ENCODE measurements at places on chromosomes 12 and 14.

DNA sequence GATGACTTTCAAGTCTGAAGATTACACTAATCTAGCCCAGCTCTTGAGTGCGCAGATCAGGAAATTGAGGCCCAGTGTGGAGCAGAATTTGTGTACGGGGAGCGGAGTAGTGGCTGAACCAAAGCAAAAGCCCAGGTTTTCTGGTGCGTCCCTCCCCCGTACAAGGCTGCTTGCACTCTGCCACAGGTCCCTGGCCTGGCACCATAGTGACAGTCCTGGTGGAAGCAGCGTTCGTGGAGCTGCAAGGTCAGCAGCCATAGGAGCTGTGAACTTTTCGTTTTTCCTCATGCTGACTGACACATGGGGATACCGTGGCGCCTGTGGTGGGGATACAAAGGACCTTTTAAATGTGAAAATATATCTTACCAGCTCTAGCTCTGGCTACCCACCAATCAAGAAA is 1.7 kb downstream of the EVL start:
- DNase-seq: no peak

DNA sequence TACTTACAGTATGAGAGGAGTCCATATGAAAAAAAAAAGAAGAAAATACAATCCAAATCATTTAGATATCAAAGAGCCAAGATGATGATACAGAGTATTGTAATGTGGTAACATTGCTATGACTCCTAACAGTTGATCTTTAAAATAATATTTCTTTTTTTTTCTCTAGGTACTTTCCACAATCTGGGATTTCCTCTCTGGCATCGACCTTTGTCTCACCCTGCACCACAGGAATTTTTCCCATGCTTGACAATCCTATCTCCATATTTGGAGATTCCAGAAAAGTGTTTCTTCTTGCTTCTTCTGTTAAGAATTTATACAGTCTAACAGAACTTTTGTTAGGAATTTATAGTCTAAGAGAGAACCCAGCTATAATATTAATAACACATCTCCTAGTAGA is 184.4 kb downstream of the ITPR2 start:
- peak; percentile 92 for DNase-seq

DNA sequence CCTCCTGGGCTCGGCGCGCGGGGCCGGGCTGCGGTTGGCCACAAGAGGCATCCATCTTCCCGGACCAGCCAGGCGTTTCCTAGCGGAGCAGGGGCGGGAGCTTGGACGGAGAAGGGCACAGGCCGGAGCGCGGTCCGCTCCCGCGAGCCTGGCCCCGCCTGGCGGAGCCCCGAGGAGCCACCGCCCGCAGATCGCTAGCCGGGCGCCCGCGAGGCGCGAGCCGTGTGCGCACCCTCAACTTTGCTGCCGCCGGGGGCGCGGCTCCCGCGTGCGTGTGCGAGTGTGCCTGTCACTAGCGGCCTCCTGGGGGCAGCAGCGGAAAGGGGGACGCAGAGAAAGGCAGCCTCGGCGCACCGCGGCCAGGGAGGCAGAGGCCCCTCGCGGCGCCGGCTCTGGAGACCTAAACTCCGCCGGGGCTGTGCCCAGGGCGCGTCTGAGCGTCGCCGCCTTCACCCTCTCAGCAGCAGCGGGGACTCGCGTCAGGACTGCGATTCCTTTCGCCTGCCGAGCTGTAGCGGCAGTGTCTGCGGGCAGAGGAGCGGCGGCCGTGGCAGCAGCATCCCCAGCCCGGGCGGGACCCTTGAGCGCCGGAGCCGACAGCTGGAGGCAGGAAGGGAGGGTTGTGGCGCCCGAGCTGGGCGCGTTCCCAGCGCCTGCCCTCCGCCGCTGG is 644 bp upstream of the SRGAP1 start:
- peak; percentile 96 for DNase-seq

DNA sequence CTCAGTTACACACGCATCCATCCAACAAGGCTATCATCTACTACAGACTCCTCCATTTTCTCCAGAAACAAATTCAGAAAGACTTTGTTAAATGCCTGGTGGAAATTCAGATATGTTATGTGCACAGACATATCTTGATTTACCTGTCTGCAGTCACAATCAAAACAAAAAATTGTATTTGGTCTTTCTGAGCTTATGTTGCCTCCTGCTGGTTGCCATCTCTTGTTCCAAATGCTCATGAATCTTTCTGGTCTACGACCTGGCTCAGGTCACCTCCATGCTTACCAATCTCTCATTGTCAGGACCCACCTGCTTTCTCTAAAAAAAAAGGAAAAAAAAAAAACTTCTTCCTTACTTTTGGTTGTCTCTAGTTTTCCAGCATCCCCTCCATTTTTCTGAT is 169.2 kb upstream of the PLXNC1 start:
- no peak for DNase-seq

GRCh38 chr14:29941401-29941800 is 13.8 kb upstream of the PRKD1 start:
- no peak for DNase-seq

DNA sequence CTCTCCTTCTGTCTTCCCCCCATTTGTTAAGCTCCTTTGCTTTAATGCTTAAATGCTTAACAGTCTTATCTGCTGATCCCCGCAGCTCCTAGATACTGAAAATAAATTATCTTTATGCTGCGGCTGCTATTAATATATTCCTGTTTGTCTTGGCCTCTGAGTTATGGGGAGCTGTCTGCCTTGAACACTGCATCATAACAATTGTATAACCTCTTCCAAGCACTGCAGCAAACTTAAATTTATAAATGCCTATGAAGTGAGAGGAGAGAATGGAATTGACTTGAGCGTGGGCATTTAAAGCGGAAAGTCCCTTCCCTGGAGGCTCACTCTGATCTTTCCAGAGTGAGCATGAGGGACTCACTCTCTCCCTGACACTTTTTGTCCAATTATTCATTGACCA is 23.1 kb upstream of the DCP1B start:
- no peak for DNase-seq

DNA sequence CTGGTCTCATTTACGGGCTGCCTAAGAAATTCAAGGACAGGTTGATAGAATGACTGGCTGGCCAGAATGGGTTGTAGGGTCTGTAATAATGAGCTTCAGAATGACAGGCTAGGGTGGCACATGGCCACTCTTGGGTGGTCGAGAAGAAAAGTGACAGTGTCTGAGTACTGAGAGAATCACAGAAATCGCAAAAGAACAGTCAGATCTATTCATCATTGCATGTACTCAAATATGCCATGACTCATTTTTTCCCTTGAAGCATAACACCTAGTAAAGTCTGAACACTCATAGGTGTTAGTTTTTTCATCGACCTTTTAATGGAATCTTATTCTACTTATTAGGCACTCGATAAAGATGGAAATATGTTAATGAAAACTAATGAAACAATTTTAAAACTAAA is 37.8 kb upstream of the SEL1L start:
- DNase-seq: no peak

DNA sequence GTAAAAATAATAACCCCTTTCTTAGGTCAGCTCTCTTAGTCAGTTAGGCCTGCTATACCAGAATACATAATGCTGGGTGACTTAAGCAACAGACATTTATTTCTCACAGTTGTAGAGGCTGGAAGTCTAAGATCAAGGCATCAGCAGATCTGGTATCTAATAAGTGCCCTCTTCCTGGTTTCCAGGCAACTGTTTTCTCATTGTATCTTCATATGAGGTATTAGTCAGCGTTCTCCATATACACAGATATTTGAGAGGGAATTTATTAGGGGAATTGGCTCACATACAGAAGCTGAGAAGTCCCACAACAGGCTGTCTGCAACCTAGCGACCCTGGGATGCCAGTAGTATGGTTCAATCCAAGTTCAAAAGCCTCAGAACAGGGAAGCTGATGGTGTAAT is 896.0 kb downstream of the GALC start:
- peak; percentile 7 for DNase-seq

DNA sequence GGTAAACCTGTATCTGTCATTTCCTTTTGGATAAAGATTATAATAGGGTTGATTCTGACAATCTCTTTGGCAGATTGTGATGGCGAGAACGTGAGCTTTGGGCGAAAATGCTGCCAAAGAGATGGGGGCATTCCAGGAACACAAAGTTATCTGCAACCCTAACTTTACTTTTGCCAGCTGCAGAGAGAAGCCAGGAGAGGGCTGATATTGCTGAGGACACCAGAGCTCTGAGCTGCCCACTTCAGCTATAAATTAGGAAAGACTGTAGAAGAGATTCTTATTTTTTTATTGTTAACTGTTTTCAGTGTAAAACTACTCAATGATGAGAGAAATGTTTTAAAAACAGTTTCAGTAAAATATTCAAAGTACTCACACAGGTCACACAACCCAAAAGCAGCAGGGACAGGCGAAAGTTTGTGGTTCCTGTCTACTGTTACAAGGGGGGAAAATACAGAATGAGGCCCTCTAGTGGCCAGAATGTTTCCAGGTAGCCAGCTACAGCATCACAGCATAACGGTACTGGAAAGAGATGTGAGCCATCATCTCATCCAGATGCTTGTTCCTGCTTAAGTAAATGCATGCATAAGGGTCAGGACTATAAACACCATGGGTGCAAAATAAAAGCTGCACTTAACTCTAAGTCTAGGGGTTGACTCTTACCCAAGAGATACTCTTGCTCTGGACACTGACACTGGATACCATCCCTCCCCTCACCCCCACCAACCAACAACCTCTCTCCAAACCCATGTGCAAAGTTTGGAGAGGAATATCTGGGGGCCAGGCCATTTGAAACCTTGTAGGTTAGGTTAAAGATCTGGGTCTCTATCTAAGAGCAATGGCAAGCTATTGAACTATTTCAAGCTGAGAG is 498.4 kb downstream of the RMST start:
- DNase-seq: peak; percentile 7

DNA sequence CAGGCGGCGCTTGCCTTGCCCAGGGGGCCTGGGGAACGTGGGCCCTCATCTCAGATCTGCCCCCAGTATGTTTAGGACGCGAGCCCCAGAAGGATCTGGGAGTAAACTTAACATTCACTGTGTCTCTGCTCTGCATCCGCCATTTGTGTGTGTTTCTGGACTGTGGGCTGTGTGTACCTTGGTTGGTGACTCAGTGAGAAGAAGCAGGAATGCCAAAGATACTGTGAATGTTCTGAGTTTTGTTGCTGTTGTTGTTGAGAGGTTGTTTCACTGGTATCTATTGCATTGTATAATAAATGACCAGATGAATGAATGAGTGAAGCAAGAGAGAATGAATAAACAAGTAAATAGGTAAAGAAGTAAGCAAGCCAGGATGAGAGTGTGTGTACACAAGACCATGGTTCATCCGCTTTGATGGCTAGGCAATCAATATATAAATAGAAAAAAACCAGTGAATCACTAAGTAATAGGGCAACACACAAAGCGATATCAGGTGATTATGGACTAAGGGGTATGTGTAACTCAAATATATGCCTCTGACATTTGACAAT is 20.5 kb downstream of the MEG3 start:
- no peak for DNase-seq

GRCh38 chr12:32091696-32092095 is 15.0 kb upstream of the BICD1 start:
- DNase-seq: peak; percentile 43

- DNase-seq: no peak
Measured at GRCh38 chr12:90280564-90281058, 572.0 kb upstream of the ATP2B1 start.

GRCh38 chr12:19451196-19451595 is 11.9 kb downstream of the AEBP2 start:
- no peak for DNase-seq

GRCh38 chr12:131628023-131628740 is 82.7 kb upstream of the SFSWAP start:
- DNase-seq: no peak

DNA sequence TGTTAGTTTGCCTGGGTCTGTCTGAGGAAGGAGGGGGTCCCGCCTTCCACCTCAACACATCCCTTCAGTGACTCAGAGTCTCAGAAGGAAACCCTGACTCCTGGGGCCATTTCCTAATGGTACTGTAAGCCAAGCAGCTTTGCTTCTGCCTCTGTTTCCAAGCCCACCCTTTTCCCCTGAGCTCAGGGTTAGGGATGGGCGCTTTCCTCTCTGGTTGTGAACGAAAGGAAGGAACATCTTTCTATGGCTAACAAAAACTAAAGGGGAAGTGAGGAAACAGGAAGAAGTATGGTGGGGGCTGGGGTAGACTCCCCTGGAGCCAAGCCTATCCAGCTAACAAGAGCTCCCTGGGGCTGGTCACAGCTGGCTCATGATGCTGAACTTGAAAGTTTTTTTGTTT is 11.6 kb upstream of the UNC119B start:
- DNase-seq: no peak

- peak; percentile 72 for DNase-seq
Measured at GRCh38 chr12:116599285-116600136, 40.3 kb downstream of the MAP1LC3B2 start.

DNA sequence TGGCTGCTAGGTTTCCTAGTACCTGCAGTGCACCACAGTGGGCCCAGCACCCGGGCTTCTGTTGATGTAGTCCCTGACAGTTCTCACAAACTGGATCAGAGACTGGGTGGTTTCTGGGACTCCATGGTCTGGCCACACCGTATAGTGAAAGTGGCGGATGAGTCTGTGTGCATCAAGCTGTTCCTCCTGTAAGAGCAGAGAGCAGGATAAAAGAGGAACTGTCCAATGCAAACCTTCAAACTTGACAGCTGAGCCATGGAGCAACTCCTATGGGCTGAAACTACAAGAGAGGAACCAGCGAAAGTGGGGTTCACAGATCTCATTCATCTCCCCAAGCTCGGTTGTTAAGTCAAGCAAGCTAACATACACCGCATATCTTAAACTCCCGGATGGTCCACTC is 102.8 kb downstream of the PTPRB start:
- no peak for DNase-seq

DNA sequence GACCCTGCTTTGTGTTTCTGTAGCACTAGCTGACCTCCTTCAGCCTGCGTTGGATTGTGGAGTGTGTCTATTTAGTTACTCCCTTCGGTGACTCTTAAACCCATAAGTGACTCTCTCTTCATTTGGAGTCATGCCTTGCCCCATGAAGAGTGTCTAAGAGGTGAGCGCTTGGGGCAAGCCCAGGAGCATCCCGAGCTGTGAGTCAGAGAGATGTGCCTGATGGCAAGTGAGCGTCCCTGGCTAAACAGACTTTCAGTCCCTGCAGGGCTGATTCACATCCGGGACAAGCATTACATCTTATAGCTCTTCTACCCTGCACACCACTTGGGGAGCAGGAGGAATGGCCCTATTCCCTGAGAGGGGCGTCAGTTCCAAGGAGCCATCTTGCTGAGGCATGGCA is 24.3 kb upstream of the ATF1 start:
- DNase-seq: no peak

All from AG10803 (cell line).